ENCODE measurements at places on chromosomes 6 and 20.

DNA sequence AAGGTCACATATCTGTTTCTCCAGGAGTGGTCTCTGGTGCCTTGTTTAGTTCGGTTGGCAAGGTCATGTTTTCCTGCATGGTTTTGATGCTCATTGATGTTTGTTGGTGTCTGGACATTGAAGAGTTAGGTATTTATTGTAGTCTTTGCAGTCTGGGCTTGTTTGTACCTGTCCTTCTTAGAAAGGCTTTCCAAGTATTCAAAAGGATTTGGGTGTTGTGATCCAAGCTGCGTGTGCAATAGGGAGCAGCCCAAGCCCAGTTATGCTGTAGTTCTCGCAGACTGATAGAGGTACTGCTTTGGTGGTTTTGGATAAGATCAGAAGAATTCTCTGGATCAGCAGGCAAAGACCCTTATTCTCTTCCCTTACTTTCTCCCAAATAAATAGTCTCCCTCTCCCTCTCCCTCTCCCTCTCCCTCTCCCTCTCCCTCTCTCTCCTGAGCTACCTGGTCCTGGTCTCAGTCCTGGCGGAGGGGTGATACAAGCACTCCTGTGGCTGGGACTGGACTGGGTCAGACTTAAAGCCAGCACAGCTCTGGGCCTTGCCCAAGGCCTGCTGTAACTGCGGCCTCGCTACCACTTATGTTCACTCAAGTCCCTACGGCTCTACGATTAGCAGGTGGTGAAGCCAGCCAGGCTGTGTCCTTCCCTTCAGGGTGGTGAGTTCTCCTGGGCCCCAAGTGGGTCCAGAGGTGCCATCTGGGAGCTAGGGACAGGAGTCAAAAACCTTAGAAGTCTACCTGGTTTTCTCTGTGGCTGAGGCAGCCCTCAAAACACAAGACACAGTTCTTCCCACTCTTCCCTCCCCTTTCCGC is 27.3 kb upstream of the GRM4 start:
- DNase-seq = no peak

DNA sequence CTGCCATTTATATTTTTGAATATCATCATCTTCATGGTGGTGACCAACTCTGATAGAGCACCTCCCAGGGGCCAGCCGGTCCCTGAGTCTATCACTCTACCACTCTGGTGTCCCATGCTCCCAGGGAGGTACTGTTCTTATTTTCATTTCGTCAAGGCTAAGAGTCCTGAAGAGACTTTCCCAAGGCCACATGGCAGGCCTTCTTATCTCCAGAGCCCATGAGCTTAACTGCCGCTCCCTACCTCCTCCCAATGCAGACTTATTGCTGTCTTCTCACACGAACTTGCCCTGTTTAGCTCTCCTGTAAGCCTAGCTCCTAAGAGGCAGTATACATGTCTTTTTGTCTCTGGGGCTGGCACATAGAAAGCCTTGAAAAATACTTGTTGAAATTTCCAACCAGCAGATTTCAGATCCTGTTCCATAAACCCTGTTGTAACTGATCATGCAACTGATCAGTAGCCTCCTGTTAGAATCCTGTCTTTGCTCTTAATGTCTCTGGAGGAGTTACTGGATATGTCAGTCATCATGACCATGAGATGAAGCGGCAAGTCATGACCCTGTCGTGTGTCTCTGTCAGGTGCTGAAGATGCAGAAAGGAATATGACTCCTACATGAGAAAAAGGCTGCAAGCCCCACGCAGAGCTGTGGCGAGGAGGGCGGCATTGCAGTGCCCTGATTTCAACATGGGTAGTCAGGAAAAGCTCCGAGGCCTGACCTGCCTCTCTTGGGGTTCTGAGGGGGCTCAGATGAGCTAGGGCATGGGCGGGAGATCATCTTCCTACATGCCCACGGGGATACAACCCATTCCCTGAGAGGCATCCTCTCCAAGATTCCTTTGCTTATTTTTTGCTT is 60.0 kb downstream of the TTI1 start:
- DNase-seq = no peak

DNA sequence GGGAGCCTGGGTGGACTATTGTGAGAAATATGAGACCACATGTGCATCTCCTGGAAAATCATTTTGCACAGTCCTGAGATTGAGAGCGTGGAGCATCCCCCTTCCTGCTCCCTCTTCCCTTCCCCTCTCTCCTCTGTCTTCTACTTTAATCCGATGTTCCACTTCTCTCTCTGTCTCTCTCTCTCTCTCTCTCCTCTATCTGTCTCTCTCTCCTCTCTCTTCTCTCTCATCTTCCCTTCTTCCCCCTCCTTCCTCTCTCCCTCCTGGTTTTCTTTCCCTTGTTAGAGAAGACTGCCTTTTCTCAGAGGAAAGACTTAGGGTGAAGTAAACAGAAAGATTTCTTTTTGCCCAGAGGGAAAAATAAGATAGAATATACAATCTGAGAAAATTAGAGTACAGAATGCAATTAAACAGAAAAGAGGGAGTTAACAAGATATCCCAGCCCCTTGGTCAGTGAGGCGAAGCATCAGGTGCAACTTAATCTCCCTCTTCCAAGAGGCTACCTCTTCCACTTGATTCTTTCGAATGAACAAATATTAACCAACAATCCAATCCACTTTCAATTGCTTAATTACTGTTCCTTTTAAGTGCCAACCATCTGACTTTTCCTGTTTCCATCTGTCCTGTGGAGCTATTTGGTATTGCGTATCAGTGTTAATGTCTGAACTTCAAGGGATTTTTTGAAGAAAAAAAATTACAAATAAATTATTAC is 14.6 kb downstream of the KHDC1 start:
- no peak for DNase-seq

- DNase-seq = no peak
Observed at GRCh38 chr6:145842693-145843546, 28.3 kb upstream of the FBXO30 start.

- DNase-seq = no peak
Observed at GRCh38 chr6:144756469-144756868, 471.3 kb downstream of the UTRN start.

- no peak for DNase-seq
Observed at GRCh38 chr6:133887156-133887879, 1.6 kb upstream of the TCF21 start.

DNA sequence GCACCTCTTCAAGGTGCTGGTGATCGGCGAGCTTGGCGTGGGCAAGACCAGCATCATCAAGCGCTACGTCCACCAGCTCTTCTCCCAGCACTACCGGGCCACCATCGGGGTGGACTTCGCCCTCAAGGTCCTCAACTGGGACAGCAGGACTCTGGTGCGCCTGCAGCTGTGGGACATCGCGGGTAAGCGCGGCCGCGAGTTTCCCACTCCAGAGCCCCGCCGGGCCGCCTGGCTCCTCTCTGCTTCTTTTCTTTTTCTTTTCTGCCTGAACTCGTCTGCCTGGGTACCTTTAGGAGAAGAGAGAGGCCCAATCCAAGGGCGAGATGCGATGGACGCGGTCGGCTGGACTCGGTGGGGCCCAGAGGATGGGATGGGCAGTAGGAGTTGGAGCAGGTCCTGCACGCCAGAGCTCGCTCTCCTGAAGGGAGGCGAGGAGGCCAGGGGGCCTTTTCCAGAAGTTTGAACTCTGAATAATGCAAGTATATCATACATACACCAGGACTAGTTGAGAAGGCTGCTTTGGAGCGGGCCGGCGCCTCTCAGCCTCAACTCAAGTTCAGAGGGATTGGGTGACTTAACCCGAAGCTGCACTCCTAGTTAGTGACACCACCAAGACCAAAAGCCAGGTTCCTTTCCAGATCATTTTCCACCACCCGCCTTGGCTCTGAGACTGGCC is 445 bp downstream of the RAB32 start:
- peak; percentile 4 for DNase-seq

- DNase-seq = peak; percentile 20
Observed at GRCh38 chr20:11891776-11892545, 25.7 kb upstream of the BTBD3 start.

GRCh38 chr6:121965739-121966138 is 433.7 kb upstream of the HSF2 start:
- no peak for DNase-seq

GRCh38 chr6:33620158-33620855 is 815 bp upstream of the ITPR3 start:
- DNase-seq = peak; percentile 36

DNA sequence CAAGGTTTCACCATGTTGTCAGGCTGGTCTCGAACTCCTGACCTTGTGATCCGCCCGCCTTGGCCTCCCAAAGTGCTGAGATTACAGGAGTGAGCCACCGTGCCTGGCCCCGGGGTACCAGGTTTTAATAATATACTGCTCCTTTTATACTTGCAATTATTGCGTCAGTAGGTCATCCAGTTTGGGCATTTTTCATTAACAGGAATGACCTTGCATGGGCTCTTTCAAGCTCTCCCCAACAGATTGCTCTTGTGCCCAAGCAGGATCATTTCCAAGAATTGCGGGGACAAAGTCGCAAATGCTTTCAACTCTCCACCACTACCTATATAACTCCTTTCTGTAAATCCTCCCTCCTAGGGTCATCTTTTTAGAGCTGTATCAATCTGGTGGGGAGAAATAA is 23.8 kb downstream of the STK38 start:
- DNase-seq = no peak

DNA sequence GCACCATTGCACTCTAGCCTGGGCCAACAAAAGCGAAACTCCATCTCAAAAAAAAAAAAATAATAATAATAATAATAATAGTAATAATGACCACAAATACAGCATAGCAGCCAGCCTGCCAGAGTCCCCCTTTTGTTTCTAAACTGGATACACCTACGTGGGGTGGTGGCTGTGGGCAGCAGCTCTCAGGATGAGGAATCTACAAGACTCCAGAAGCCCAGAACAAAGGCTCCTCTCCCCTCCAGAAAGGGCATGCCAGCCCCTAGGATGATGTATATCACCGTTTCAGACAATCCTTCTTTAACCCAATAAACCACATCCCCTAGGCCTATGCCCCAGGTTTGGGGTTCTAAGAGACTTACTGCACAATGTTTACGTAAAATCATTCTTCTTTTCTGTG is 155.9 kb downstream of the QRSL1 start:
- no peak for DNase-seq

DNA sequence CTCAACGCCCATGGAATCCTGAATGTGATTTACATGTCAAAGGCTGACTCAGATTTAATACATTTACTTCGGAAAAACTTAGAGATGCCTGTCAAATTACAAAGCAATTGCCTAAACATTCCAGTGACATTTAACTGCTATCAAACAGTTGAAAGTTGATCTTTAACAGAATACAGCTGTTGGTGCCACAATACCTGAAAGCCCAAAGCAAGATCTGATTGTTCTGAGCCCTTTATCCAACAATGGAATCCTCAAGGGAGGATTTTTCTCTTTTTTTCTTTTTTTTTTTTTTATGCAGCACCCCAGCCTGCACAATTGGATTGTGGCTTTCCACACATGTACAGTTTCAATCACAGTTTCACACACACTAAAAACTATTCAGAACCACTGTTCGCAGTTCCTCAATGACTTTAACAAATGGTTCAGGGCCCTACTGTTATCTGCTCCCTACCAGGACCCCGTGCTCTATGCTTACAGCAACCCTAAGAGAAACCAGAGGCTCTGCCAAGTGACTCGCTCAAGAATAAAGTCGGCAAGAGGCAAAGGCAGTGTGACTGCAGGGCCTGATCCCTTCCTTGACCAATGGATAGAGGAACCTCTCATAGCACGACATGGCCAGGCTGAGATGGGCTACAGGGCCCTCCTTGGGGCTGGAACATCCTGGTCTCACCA is 33.3 kb downstream of the EPB41L2 start:
- DNase-seq = no peak

GRCh38 chr6:150503586-150504339 is 95.9 kb upstream of the PLEKHG1 start:
- no peak for DNase-seq

DNA sequence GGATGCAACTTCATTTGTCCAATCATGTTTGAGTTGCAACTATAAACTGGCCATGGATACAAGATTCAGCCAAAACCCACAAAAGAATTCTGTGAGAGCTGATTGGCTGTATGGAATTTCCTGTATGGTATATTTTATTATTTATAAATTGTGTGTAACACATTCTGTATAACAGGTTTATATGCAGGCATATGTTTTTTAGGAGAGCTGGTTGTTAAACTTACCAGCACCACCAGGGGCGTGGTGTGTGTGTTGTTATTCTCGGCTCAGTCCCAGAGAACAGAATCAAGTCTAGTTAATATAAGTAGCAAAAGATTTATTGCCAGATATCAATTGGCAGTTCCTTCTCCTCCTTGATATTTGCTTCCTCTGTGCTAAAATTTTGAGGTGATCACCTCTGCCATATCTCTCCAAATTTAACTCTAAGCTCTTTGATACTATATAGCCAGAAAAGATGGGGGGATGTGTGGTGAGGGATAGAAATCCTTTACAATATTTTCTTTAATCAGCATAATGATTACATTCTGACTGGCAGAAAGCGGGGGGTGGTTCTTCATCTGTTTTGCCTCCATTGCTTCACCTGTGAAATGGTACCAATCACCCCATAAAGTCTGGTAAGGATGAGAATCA is 22.9 kb downstream of the CNBD2 start:
- DNase-seq = no peak

GRCh38 chr6:114344971-114345275 is 2.1 kb upstream of the HS3ST5 start:
- no peak for DNase-seq

DNA sequence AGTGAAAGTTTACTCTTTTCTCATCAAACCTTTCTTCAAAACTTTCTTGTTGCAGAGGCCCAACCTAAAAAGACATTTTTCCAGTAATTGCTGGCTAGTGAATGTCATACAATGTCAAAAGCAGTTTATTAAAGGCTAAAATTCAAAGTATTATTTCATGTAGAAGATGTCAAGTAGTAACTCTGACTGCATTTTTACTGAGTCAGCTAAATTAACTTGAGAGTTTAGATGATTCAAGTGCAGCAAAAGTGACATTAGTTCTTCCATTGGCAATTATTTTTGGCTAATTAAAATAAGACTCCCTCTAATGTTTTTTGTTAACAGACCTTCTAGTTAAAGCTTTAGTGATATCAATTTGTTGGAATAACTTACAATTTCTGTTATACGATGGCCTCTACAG is 1438.5 kb downstream of the GRIK2 start:
- DNase-seq = no peak

DNA sequence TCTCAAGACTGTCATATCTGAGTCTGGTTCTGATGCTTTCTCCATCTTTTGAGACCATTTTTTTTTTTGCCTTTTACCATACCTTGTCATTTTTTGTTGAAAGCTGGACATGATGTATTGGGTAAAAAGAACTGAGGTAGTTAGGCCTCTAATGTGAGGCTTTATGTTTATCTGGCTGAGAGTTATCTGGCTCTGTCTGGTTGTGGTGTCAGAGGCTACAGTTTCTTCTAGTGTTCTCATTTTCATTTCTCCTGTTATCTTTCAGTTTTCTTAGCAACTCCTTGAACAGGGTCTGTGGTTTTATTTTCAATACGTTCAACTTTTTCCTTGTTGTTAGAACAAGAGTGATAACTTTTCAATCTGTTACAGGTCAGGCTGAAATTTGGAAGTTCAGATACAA is 49.2 kb upstream of the ATXN1 start:
- DNase-seq = no peak
